Stimulated activated CD4-positive, alpha-beta T cell treated with anti-CD3 and anti-CD28 coated beads, TNF-alpha, amount 100 ng/mL, for 48 hours (primary cell): ENCODE measurements at places on chromosomes 5 and 9.
A peak's percentile ranks its signal among the peaks of the same experiment; 100 is the strongest.

DNA sequence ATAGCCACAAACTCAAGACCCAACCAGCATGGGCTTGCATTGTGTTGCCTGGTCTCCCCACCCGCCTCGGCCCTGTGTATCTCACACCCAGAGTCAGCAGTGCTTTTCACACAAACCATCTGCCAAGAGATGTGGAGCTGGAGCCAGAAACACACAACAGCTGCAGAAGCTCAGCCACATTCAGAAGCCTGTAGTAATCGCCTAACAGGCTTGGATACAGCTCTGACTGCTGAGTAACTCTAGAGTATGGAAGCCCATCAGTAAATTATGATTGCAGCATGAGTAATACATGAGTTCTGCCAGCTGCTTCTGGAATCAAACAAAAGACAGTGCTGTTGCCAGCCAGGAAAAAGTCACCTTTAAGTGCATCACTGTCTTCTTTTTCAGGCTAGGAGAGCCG is 16.0 kb downstream of the TEK start:
- no peak for DNase-seq

GRCh38 chr5:123180676-123181393 is 91.8 kb downstream of the PRDM6 start:
- DNase-seq: no peak

GRCh38 chr9:107172160-107172978 is 110.7 kb upstream of the RAD23B start:
- peak; percentile 46 for DNase-seq

- no peak for DNase-seq
Measured at GRCh38 chr9:2809692-2810419, 34.0 kb downstream of the PUM3 start.

- no peak for DNase-seq
Measured at GRCh38 chr5:154384480-154385235, 61.1 kb upstream of the SAP30L start.

- DNase-seq: no peak
Measured at GRCh38 chr9:128439273-128439672, 16.5 kb upstream of the ODF2 start.

DNA sequence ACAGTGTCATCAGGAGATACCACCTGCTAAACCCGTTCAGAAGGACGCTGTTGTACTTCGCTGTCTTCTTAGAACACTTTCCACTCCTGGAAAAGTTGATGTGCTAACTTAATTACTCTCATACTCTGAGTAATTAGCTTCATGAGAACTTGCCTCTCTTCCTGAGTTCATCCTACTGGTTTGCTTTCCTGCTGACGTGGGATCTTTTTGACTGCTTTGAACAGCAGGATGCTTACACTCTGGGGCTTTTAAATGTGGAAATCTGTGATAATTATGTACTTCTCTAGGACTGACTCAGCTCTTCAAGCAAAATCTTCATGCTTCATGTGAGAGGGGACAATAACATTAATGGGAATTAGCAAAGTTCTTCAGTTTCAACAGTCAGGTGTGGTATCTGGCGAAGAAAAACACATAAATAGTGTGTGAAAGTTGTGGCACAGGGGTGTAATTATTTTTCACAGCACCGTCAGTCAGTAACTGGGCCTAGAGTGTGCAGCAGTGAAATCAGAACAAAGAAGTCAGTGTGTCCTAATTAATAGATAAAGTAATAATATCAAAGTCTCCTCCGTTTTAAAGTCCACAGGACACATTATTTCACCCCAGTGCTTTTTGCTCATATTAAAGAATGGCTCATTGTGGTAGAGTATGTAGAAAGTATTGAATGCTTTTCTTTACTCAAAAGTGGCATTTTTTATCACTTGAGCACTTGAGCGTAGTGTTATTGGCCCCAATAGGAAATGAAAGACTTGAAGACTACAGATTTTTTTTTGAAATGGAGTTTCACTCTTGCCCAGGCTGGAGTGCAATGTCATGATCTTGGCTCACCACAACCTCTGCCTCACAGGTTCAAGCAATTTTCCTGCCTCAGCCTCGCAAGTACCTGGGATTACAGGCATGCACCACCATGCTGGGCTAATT is 140.9 kb upstream of the DMRT1 start:
- DNase-seq: no peak

DNA sequence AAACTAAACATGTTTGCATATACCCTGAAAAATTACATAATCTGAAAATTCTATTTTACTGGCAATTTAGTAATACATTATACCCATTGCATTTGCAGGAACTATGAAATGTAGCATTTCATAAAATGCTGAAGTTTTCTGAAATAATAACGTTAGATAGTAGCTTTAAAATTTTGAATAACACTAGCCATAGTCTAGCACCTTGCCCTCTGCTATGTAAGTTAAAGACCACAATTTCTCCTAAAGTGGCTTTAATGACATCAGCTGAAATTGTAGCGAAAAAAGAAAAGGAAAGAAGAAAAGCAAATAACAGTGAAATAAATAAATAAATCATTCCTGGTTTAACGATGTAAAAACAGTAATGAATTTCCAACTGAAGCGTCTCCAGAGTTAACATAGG is 172.8 kb upstream of the RASA1 start:
- DNase-seq: no peak
